ENCODE measurements at places on chromosomes 4 and X.

- DNase-seq: no peak
Observed at GRCh38 chr4:67723949-67724348, 23.0 kb upstream of the UBA6 start.

DNA sequence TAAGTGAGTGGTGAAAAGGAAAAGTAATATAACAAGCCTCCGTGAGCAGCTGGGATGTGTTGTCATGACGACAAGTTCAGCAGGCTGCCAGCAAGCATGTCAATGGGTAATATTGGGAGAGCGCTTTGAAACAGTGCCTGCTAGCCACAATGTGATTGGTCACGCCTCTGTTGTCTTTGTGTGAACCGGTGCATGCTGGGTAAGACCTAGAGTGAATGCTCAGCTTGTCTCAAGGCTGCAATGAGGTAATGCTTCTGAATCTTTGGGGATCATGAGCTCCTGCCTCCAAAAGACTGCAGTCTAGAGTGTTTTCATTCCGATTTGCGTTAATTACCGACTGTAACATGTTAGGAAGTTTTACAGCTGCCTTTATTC lies 54.9 kb downstream of the STOX2 start:
- DNase-seq: peak; percentile 38

DNA sequence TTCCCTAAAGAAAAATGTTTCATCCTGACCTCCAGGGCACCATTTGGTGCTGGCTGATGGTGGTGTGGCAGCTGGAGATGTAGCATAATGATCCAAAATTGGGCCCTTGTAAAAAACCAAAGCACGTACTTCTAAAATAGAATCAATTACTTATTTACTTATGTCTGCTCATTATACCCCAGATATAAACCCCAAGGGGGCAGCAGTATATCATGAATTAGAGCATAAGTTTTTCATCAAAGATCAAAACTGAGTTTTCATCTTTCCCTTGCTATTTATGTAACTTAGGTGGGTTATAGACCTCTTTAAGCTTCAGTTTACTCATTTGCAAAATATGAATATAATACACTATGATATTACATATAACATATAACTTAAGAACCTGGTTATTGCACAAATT lies 241.1 kb downstream of the TACR3 start:
- DNase-seq: no peak

- peak; percentile 63 for DNase-seq
Observed at GRCh38 chr4:38967260-38968095, 64.7 kb downstream of the TMEM156 start.

DNA sequence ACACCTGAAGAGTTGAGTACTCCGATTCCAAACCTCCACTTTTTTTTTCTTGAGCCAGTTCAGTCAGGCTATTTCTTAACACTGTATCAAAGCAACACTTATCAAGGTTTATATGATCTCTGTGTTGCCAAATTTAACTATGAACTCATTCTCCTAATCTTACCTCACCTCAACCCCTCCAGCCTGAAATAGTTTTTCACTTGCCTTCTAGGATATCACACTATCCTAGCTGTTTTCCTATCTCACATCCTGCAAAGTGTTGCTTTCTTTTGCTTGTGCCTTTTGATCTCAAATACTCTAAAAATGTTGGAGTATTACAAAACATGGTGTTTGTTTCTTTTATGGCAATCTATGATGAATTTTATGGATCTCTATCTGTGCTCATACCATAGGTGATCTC lies 415.0 kb downstream of the CFAP47 start:
- DNase-seq: no peak

DNA sequence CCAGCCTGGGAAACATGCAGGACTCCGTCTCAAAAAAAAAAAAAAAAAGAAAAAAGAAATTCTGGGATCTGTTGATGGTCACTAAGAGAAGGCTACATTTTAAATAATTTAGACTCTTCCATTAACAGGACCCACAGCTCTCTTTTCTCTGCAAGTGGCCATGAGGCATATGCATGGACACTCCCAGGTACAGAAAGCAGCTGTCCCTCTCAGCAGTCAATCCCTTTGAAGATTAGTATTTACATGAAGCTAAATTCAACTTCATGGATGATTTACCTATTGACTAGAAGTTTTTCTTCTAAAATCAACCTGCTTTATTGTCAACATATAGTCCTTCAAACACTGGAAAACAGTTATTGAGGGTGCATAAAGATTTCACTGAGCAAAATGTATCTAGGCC lies 139.9 kb downstream of the CPEB2 start:
- no peak for DNase-seq

Measured in AG08396 (cell line).